ENCODE measurements at places on chromosomes 1 and 21.

DNA sequence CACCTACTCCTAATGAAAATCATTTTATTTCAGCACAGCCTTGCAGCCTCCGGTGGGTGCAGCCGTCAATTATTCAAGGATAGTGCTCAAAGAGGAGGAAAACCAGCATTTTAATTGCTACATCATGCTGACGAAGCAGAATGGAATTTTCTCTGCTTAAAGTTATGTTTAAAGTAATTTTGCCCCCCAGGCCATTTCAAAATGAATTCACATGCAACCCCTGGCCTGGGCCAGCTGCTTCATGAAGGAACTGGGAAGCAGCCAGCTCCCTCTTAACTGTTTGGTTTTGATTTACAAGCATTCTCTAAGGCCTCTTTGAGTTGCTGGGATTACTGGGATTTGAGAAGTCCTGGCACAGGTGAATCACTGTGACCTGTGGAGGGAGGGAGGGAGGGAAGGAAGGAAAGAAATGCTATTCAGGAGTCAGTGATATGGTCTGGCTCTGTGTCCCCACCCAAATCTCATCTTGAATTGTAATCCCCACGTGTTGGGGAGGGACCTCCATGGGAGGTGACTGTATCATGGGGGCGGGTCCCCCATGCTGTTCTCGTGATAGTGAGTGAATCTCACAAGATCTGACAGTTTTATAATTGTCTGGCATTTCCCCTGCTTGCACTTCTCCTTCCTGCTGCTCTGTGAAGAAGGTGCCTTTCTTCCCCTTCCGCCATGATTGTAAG is 66.0 kb downstream of the PGBD5 start:
- no peak for DNase-seq

DNA sequence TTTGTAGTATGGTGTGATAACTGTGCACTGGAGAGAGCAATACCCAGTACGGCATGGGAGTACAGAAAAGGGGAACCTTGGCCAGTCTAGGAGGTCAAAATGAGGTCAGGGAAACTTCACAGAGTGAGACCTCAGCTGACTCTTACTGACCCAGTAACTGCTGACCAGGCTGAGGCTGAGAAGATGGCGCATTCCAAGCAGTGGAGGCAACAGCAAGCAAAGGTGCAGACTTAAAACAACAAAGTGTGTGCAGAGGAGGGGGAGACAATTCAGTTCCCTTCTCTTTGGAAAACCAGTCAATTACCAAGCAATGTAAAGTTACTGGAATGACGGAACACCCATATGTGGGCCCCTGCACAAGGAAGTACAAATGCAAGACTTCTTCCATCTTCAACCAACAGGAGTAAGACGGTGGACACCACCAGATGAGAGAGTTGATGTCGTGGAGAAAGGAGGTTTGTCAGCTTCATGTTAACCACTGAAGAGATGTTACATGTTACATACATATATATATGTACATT is 54.6 kb upstream of the PRDX6 start:
- no peak for DNase-seq

- no peak for DNase-seq
Measured at GRCh38 chr1:8812081-8812480, 5.4 kb downstream of the RERE start.

DNA sequence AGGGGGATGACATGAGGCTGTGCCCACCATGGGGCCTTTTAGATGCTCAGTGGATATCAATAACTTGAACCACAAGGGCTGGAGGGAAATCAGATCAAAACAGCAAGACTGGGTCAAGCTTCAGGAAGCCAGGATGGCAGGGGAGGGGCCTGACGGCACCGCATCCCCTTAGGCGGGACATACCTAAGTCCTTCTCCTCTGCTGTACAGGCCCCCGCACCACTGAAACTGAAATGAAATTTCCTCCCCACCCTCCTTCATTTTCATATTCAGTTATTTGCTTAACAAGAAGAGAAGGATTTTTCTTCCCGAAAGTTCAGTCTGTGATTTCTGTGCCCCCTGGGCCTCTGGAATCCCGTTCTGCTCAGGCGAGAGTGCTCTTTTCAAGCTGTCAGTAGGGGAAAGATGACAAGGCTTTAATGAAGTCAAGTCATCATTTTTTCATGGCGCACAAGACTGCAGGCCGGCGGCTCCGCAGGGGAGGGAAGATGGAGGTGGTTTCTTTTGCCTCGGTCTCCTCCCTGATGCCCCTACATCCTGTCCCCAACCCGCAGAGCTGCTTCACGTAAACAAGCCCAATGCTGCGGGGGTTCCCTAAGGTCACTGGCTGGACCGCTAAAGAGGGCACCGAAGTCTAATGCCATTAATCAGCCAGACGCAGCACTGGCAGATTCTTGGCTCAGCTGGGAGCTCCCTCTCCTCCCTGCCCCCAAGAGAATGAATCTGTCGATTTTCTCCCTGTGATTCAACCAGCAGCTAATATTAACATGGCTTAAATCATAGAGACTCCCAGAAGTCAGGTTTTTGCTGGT is 264.8 kb downstream of the C1orf94 start:
- no peak for DNase-seq

GRCh38 chr1:199489594-199489993 is 537.9 kb upstream of the NR5A2 start:
- no peak for DNase-seq

Data from NCI-H524 treated with DMSO at 0.1 percent for 48 hours (cell line).